ENCODE measurements at places on chromosomes 1 and 21.

DNA sequence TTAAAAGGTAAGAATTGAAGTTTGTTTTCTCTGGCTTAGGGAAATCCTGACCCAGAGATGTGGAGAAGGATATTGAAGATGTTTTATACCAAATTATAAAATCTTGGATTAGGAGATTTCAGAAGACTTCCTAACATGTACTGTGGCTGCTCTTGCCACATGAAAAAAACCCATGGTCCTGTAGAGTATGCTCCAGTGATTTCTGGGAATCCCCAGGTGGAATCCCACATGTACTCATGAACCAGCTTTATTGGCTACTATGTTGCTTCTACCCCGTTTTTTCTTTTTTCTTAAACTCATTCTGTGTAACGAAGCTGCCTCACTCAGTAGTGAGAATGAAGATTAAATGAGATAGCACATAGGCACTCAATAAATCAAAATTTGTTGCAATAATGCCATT lies 132.7 kb upstream of the SGIP1 start:
- DNase-seq = no peak

DNA sequence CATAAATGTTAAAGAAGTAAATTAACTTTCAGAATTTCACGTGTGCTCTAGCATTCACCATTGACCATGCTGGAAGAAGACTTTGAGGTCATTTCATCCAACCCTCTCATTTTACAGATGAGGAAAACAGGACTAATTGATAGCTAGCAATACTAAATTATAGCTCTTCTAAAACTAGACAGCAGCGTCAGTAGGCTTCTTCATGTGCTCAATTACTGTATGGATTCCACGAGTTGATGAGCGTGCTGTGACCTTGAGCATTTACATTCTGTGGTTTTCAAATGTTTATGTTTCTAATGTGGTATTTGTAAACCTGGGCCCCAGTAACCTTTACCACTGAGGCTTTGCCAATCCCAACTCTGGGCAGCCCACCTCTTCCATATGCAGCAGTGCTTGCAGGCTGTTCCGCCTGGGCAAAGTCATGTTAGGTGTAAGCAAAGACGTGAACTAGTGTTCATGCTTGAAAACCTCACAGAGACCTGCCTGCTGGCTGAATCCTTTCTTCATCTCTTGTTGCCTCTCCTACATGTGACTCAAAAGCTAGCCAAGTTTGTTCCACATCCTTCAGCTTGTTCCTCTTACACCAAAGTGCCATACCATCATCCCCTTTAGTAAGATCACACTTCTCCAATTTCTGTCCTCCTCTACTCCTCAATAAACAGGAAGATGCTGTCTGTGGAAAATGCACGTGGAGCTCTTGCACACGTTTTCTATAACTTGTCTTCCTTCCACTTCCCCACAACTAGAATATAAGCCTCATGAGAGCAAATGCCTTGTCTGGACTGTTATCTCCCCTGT lies 17.2 kb downstream of the KCNJ15 start:
- no peak for DNase-seq

GRCh38 chr1:30754684-30755171 lies 2.8 kb downstream of the LAPTM5 start:
- DNase-seq = no peak

DNA sequence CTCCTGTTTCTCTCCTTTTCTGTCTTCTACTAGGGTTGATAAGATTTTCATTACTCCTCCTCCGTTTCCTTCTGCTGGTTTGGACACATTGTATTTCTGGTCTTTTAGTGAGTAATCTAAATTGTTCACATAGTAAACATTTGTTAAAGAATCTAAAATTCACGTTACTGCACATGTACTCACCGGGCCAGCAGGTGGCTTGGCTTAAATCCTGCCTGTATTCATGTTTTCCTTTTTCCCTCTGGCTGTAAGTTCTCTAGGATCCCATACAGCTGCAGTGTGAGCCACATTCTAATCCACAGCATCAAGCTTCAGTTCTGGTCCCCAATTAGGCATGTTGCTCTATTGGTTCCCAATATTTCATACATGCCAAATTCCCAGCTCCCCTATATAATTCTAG lies 958.3 kb downstream of the ADGRL2 start:
- no peak for DNase-seq

GRCh38 chr21:42639646-42640152 lies 13.7 kb upstream of the PDE9A start:
- no peak for DNase-seq

- DNase-seq = no peak
Observed at GRCh38 chr1:6059866-6060265, 14.2 kb downstream of the KCNAB2 start.

- DNase-seq = no peak
Observed at GRCh38 chr1:19786988-19787423, 12.7 kb downstream of the TMCO4 start.

GRCh38 chr21:18776936-18777335 lies 373.4 kb upstream of the TMPRSS15 start:
- no peak for DNase-seq

DNA sequence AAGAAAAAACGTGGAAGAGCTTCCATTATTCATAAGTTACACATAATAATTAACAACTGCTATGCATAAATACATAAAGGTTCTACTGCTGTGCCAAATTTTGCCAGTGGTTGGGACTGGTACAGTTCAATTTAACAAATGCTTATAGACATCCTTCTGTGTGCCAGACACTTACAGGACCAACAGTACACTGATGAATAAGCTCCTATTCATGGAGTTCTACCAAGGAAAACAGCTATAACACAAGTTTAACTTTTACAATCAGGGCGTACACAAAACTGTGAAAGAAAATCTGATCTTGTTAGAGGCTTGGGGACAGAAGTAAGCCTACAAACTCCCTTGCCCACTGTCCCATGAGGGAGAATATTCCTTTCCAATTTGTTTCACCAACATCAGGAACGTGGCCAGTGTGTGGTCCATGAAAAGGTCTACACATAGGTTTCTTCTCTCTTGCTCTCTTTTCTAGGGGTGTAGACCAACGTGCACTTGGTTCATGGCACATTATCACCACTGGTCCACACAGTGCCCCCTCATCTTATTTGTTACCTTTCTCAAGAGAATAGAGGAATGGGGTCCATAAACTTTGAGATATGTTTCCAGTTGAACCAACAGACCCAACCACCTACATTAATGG lies 10.1 kb downstream of the NRIP1 start:
- no peak for DNase-seq

GRCh38 chr1:70745199-70745598 lies 302.4 kb downstream of the PTGER3 start:
- no peak for DNase-seq

GRCh38 chr1:241551759-241552638 lies 19.8 kb downstream of the KMO start:
- DNase-seq = no peak

GRCh38 chr1:101408212-101409042 lies 171.6 kb downstream of the S1PR1 start:
- DNase-seq = no peak

DNA sequence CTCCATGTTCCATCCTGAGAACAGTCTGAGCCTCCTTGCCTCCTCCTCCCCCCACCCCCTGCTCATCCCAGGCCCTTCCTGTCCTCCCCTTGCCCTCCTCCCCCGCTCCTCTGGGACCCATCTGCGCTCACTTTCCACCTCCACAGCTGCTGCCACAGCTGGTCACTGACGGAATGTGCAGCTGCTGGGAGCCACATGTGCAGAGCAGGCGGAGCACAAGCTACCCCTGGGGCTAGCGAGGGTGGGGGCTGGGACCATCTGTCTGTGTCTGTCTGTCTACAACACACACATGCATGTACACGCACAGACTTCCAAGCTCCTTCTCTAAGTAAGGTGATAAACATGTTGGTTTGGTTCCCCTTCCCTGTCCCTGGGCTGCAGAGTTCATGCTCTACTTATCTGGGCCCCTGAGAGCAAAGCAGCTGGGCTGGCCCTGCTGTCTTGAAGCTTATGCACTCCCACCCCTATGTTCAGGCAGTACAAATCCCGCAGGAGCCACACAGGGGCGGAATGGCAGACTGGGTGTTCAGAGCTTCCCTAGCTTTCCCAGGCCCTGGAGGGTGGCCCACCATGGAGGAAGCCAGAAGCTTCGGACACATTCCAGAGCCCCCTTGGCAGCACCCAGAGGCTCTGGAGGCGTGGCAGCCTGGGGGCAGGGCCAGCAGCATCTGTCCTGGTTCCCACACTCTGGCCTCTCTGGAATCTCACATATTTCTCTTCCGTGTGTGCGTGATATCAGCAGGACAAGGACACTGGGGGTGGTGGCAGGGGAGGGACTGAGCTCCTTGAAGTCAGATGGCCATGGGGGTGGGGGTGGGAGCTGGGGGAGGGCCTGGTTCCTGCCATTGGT lies 7.0 kb upstream of the HEYL start:
- peak; percentile 32 for DNase-seq

DNA sequence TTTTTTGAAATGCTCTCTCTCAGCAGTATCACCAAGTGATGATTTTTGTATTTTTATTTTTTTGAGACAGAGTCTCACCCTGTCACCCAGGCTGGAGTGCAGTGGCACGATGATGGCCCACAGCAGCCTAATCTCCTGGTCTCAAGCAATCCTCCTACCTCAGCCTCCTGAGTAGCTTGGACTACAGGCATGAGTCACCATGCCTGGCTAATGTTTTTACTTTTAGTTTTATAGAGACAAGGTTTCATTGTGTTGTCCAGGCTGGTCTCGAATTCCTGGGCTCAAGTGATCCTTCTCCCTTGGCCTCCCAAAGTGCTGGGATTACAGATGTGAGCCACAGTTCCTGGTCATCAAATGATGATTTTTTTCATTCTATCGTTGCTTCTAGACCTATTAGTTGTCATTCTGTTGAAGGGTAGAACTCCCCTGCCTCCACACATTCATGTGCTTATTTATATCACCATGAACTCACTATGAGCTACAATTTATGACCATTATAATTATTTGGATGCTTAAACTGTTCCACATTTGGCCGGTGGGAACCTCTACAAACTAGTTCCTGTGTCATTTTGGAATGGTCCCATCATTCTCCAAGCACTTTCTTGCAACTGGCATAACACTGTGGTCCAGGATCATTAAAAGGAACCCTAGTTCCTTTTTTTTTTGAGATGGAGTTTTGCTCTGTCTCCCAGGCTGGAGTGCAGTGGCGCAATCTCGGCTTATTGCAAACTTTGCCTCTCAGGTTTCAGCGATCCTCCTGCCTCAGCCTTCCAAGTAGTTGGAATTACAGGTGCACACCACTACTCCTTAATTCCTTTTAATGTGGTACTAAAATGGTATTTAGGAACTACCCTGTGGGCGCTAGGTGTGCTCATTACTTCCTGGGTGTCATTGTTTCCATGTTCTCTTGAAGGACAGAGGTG lies 20.2 kb upstream of the TOR3A start:
- DNase-seq = no peak

- no peak for DNase-seq
Observed at GRCh38 chr1:205020466-205020865, 22.5 kb upstream of the CNTN2 start.

- no peak for DNase-seq
Observed at GRCh38 chr1:245067257-245067656, 87.5 kb upstream of the KIF26B start.

DNA sequence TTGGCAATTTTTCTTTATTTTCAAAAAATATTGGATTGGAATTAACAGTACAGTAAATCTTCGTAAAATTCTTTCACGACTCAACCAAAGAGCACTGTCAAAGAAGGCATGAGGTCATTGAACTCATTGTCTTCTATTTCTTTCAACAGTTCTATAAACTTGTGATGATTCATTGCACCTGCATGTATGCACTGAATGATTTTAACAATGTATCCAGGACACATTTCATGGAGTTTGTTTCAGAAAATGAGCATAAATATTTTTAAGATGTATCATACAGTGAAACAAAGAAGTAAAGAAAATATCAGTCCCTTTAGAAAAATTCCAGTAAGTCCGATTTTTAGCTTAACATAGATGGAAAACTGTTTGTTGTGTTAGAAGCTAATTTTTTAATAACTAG lies 33.6 kb upstream of the CD34 start:
- no peak for DNase-seq

DNA sequence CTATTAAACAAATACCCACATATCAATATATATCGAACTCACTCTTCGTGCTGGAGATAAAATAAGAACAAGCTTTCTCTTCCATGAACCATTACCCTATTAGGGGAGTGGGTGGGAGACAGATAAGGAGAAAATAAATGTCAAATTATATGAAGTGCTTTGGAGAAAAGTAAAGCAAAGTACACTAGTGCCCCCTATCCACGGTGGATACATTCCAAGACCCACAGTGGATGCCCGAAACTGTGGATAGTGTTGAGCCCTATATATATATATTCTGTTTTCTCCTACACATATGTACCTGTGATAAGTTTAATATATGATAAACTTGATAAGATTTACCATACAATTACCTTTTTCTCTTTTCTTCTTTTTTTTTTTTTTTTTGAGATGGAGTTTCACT lies 54.6 kb downstream of the FH start:
- no peak for DNase-seq

DNA sequence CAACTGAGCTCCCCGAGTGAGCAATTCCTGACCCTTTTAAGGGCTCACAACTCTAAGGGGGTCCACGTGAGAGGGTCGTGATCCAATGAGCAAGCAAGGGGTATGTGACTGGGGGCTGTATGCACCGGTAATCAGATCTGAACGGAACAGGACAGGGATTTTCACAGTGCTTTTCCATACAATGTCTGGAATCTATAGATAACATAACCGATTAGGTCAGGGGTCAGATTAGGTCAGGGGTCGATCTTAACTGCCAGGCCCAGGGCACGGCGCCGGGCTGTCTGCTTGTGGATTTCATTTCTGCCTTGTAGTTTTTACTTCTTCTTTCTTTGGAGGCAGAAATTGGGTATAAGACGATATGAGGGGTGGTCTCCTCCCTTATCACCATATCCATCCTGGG lies 30.7 kb upstream of the OPRD1 start:
- no peak for DNase-seq

DNA sequence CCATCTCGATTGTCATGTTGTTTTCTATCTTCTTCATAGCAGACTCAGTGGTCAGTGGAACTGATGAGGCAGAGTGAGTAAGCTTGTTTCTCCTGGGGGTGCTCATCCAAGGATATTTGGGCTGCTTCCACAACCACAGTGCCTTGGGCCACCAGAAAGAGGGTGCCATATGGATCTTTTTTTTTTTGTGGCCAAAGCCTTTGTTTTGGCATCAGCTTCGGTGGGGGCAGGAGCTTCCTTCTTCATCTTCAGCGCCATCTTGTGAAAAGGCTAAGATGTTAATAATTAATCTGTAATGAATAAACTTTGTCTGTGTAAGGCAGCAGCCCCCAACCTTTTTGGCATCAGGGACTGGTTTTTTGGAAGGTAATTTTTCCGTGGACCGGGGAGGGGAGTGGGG lies 6.6 kb upstream of the PLPP3 start:
- no peak for DNase-seq

Measured in fibroblast of the conjunctiva (primary cell).